ENCODE measurements at places on chromosomes 16 and 17.

- DNase-seq = no peak
These were observed 13.7 kb downstream of the CIBAR2 start for GRCh38 chr16:85098565-85098964.

- DNase-seq = no peak
These were observed 14.5 kb downstream of the TUBG1 start for GRCh38 chr17:42623732-42624596.

GRCh38 chr17:9007052-9007714, 14.1 kb upstream of the NTN1 start:
- DNase-seq = no peak

GRCh38 chr16:78892951-78893733, 707.4 kb downstream of the MAF start:
- no peak for DNase-seq

- no peak for DNase-seq
These were observed 142.2 kb downstream of the AATF start for GRCh38 chr17:37090941-37091340.

- DNase-seq = no peak
These were observed 563 bp downstream of the ZACN start for GRCh38 chr17:76079535-76079955.

DNA sequence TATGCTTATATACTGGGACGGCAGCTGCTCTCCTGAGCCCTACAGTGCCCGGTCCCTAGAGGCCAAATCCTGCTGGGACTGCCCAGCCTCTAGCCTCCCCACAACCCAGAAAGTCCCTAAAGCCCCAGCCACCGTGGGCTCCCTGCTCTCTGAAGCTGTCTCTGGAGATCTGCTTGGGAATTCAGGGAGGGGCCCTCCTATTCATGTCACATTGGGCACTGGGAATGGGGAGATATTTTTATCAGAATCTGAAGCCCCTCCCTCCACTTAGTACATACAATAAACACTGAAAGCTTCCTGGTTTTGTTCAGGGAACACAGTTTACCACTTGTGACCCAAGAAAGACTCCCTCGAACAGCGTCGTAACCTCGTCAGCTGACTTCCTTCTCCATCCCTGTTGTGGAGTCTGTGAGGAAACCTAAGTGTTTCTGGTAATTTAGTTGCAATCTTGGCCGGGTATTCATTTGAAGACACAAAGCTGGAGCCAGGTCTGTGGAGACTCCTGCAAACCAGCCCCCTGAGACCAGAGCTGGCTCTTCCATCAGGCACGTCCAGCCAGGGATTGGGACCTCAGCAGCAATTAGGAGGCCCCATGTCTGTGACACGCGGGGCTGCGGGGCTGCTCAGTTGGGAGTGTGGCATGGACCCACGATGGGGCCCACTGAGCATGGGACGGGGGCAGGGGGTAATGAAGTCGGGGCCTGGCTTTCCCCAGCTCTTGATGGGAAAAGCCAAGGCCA, 38.5 kb downstream of the PGS1 start:
- no peak for DNase-seq

DNA sequence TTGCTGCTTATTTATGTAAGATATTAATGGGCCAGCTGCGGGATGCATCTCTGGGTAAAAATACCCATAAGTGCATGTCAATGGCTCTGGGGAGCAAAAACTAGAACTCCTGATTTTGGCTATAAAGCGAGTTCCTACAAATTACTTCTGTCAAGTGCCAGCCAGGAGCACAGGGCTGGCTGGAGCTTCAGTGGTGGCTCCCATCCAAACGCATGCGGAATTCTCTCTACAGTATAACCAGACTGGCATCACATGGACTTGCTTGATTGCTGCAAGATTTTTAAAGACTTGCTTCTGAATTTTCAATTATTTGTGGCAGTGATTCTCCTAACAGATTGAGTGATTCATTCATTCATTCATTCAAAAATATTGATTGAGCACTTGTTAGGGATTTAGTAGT, 260.9 kb downstream of the PHKB start:
- DNase-seq = no peak

- no peak for DNase-seq
These were observed 12.4 kb upstream of the MAP2K6 start for GRCh38 chr17:69402052-69402451.

- no peak for DNase-seq
These were observed 10.7 kb downstream of the DRC3 start for GRCh38 chr17:17983376-17983775.

DNA sequence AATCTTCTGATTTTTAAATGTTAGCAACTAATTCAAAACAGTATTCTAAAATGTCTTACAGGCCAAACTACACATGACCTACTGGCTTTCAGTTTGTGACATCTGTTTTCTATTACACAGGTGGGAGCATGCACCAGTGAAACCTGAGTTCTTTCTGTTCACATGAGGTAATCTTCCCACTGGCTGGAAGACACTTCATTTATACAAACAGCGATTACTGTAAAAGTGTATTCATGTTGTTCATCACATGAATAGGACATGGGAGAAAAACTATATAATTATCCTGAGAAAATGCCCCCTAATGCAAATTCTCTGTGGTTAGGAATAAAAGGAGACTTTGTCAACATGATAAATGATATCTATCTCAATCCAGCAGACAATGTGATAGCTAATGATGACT, 11.1 kb upstream of the PIK3R5 start:
- no peak for DNase-seq

DNA sequence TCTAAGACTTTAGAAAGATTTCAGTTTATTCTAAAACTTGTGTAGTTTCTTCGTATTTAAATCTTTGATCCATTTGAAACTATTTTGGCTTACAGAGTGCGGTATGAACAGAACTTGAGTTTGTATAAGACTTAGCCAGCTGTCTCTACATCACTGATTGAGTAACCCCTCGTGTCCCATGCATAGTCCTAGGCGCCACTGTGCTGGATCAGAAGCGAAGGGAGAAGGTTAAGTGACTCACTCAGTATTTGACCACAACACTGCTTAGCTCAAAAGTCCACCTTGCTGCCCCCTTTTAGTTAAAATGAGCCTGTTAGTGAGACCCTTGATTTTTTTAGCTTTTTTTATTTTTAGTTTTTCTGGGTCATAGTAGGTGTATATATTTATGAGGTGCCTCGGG, 28.4 kb downstream of the CD300LB start:
- DNase-seq = no peak

- DNase-seq = no peak
These were observed 136.3 kb downstream of the BANP start for GRCh38 chr16:88087517-88087877.

- DNase-seq = peak; percentile 39
These were observed 684 bp downstream of the ZFP90 start for GRCh38 chr16:68539711-68540239.

- no peak for DNase-seq
These were observed 16.2 kb downstream of the SMTNL2 start for GRCh38 chr17:4600563-4600962.

DNA sequence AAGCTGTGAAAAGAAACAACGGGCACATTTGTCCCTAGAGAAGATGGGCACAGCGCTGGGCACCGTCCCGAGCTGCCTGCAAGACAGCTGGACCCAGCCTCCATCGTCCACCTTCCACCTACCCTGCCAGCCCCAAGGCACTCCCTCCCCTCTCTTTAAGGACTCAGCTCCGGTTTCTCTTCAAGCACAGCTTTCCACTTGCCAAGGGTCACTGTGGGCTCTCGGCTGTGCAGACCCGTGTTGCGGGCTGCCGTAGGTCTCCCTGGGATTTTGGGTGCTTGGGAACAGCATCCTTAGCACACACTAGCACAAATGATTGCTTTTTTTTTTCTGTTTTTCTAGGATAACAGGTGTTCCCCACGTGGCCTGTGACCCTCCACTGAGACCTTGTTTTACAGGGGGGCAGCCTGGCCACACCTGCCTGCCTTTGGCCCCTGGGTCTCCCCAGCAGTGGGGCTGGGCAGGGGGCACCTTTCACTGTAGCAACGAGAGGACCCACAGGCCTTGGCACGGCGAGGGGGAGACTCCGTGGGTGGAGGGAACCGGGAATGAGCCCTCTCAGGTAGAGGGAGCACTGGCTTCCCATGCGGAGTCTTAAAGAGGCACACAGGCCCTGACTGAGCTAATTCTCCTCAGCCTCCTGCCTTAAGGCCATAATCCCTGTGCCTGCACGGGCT, 1.4 kb downstream of the CHMP6 start:
- no peak for DNase-seq

GRCh38 chr16:76389126-76389525, 111.9 kb downstream of the CNTNAP4 start:
- DNase-seq = no peak

DNA sequence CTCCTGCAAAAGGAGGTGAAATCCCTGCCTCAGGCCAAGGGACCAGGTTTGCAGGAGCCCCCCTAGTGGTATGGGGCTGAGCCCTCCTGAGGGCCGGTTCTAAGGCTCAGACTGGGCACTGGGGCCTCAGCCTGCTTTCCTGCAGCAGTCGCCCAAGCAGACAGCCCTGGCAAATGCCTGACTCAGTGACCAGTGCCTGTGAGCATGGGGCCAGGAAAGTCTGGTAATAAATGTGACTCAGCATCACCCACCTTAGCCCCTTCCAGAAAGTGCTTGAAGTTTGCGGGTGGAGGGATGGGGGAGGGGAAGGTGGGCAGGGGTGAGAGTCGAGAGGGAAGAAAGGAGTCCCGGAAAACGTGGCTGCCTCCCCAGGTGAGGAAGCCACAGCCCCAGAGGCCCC, 2.1 kb downstream of the MC1R start:
- no peak for DNase-seq

GRCh38 chr17:35286120-35286781, 43.4 kb downstream of the SLFN5 start:
- DNase-seq = peak; percentile 45
